ENCODE measurements at places on chromosomes 12 and 14.

GRCh38 chr12:4402996-4403395 lies 23.5 kb upstream of the FGF23 start:
- DNase-seq, result no peak

DNA sequence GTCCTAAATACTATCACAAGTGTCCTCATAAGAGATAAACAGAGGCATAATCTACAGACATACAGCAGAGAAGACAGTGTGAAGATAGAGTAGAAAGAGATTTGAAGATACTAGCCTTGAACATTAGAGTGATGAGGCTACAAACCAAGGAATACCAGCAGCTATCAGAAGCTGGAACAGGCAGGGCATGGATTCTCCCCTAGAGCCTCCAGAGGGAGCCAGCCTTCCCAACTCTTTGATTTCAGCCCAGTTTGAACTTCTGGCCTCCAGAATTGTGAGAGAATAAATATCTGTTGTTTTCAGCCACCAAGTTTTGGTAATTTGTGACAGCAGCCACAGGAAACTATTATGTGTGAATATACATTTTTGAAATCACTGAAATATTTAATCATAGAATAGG lies 47.2 kb downstream of the CCDC91 start:
- DNase-seq, result no peak

DNA sequence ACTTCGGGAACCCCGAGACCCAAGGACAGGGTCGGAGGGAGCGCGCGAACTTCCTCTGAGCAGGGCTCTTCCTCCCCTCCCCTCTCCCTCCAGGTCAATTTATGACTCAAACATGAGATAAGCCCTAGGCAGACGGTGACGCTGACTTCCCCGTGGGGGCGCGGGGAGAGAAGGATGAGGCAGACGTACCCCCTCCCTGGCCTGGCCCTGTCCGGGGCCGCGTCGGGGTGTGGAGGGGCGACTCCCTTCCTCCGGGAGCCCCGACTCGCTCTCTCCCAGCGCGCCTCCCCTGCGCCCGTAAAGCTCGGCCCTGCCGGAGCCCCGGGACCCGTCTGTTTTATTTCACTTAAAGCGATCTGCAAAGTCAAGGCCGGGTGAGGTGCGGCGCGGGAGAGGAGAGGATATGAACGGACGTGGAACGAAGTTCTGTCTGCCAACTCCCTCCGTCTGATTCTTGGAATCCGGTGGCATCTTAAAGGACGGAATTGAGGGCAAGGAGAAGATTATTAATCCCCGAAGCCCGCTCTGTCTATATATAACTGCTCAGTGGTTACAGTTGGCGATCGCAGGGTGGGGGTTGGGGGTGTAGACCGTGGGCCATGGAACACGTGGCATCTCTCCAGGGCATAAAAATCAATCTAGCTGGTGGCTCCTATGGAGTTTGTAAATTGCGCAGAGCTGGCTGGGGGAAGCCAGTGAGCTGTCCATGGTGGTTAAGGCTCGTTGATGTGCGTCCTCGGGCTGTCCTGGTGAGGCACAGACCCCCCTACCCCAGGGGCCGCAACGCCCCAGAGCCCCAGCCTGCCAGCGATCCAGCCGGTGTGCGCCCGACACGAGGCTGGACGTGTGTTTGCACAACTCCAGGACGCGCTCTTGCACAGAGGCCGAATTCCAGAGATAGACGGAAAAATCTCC lies 2.9 kb upstream of the PTHLH start:
- DNase-seq, result no peak

DNA sequence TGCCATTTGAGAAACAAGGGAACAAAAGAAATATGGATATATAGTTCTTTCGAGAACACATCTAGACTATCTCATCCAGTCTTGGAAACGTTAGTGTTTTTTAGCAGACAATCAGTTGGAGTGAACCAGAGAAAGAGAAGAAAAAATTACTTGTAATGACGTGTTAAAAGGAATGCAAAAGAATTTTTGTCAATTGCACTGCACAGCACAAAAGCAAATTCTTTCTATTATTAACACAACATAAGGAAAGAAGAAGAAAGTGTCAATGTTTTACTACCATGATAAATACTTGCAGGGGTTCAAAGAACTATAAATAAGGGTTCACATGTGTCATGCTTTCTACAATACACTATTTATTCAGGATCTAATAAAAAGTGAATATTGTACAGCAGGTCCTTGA lies 27.5 kb upstream of the GSG1 start:
- no peak for DNase-seq

GRCh38 chr12:6377667-6377994 lies 2.3 kb upstream of the SCNN1A start:
- no peak for DNase-seq

GRCh38 chr12:69415471-69416275 lies 54.5 kb upstream of the FRS2 start:
- DNase-seq, result peak; percentile 58

GRCh38 chr14:95236221-95236620 lies 78.9 kb upstream of the DICER1 start:
- no peak for DNase-seq

DNA sequence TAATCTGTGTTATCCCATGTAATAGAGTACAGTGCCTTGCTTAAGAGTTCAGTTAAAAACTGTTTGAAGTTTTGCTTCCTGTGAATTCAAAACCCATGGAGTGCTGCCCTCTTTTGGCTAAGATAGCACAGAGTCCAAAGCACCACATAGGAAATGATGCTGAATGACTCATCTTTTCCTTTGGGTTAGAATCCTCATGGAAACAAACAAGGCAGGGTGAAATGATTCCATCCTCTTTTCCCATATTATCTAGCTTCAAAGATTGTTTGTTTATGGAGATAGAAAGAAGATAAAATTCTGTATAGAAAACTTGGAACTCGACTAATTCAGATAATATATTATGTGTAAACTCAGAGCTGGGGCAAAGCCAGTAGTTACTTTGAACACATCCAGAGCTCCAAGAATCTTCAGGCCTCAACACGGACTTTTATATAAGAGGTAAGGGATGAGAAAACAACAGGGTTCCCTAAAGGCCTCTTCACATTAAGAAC lies 87.4 kb downstream of the OTOGL start:
- DNase-seq, result peak; percentile 72

- DNase-seq, result no peak
These were observed 3.9 kb upstream of the PMCH start for GRCh38 chr12:102201436-102202061.

DNA sequence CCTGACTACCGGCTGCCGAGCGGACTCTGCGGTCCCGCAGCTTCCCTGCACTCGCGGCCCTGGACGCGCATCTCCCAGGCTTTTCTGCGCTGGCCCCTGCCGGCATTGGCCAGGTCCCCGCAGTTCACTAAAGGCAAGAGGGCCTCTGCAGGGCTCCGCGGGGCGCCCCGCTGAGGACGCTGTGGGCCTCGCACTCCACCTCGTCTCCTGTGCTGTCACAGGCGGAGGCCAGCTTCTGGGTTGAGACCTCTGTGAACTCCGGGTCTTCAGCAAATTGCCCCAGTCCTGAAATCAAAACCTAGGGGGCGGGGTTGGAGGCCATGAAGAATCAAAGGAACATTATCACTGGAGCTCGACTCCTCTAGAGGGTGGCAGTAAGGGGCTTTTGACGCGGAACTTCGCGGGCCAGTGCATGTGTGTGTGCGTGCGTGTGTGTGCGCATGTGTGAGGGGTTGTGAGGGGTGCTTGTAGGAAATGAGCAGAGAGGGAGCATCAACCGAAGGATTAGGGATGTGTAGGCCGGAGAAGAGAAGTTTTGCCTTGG lies 68.5 kb upstream of the CAPRIN2 start:
- DNase-seq, result no peak

- DNase-seq, result no peak
These were observed 142.3 kb upstream of the TBX3 start for GRCh38 chr12:114826244-114826643.

DNA sequence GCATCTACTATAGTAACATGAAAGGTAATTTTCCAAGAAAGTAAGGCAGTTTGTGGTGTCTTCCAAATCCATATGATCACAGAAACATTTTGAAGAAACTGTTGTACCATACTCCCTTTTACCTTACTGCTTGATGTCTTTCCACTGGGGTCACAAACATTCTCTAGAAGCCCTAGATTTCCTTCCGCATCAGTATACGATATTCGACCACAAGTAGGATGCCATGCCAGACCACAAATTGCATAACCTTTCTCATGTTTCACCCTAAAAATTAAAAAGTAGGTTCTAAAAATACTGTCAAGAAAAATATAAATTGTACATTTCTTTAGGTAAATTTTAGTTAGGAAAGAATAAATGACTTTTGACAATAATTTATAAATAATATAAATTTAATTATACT lies 26.5 kb downstream of the WDHD1 start:
- DNase-seq, result no peak

GRCh38 chr14:22982477-22983245 lies at the start of gene AJUBA:
AJUBA (minus strand) TSS chr14:22982551; CDS start chr14:22982266, 285 bp downstream.
- no peak for DNase-seq

- DNase-seq, result no peak
These were observed 193.3 kb downstream of the RAD51B start for GRCh38 chr14:68012871-68013270.

DNA sequence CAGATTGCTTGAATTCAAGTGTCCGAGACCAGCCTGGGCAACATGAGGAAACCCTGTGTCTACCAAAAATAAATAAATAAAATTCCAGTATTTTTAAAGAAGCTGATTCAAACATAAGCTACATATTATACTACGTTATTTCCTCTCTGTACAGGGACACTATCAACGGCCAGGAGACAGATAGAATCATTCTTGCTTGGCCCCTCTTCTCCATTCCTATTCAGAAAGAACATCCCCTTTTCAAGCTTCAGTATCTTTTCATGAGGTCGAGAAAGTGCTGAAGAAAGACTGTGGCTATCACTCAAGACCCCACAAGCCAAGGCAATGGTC lies 314 bp upstream of the DHRS7 start:
- DNase-seq, result peak; percentile 19

DNA sequence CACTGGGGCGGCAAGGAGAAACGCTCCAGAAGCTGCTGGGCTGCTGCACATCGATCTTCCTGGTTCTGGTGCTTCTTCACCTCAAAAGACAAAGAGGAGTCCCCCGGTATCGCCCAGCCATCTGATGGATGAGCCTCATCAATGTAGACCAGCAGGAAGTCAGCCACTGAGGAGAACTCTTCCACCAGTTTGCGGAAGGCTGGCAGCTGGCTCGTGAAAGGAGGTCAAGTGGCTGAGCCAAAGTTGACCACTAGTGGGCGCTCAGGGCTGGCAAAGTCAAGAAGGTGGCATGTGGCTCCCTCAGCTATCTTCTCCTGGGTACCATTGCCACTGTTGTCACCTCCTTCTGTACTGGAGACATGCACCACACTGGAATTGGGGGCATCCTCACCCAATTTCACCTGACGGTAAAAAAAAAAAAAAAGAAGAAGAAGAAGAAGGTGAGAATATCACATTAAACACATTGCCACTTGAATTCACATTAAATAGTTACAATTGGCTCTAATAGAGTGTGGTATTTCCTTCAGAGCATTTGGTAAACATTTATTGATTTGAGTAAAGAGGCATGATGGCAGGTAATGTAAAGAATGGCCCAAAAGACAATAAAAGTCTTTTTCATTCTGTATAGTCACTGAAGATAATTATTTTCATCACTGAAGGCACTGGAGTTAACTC lies 8.3 kb downstream of the DIO2 start:
- peak; percentile 57 for DNase-seq

DNA sequence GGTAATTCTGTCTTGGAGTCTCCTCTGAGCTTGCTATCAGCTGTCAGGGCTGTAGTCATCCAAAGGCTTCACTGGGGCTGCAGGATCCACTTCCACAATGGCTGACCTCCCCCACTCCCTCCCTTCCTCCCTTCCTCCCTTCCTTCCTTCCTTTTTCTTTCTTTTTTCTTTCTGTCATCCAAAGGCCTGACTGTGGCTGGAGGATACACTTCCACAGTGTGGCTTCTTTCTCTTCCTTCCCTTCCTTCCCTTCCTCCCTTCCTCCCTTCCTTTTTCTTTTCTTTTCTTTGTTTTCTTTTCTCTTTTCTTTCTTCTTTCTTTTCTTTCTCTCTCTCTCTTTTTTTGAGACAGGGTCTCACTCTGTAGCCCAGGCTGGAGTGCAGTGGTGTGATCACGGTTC lies 30.6 kb downstream of the ARF6 start:
- DNase-seq, result no peak

- peak; percentile 35 for DNase-seq
These were observed 3.0 kb upstream of the CORO1C start for GRCh38 chr12:108734200-108734906.

GRCh38 chr14:22713631-22713950 lies 52.9 kb upstream of the OXA1L start:
- no peak for DNase-seq

DNA sequence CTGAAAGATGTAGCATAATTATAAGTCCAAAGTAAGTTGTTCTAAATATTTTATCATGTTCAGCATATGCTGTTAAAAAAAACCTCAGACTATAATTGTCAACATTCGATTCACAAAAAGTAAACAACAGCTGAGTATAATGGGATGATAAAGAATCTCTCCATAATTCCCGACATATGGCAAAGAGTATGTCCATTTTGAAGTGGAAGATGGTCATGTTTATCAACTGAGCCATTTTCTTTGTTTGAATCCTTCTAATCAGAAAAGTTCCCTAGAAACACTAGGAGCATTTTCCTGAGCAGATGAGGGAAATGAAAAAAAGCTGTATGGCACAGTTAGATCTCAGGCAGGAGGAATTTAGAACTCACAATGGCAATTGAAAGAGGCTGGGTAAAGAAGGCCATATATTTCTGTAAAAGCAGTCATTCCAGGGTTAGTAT lies 192.1 kb upstream of the AMIGO2 start:
- no peak for DNase-seq

GRCh38 chr14:106062502-106063272 lies 536.3 kb downstream of the TMEM121 start:
- peak; percentile 12 for DNase-seq

GRCh38 chr14:61184112-61184511 lies 97.0 kb downstream of the TMEM30B start:
- no peak for DNase-seq

GRCh38 chr12:69580074-69580473 lies 5.2 kb upstream of the CCT2 start:
- no peak for DNase-seq

GRCh38 chr14:34126586-34126985 lies 175.7 kb upstream of the EGLN3 start:
- no peak for DNase-seq

GRCh38 chr12:28421374-28421773 lies 231.1 kb downstream of the CCDC91 start:
- no peak for DNase-seq

DNA sequence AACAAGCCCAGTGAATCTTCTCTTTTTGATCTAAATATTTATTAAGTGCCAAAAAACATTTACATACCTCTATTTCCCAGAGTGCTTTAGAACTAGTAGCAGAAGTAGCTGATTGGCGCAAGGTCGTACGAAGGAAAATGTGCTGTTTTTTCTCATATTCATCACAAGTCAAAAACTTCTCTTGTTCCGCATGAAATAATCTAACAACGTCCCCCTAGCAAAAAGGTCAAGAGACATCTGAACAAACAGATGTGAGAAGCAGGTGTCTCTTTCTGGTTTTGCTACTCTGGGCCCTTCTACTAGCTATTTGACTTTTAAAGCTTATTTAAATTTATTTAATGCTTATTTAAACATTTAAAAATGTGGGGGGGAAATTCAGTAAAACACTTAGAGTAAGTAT lies 117.8 kb downstream of the ITPR2 start:
- peak; percentile 93 for DNase-seq

GRCh38 chr12:53808023-53808705 lies 56.4 kb upstream of the CISTR start:
- no peak for DNase-seq

GRCh38 chr12:32567296-32567674 lies 111.8 kb upstream of the DNM1L start:
- DNase-seq, result no peak
